T-helper 2 cell treated with Interferon-gamma antibody and Interleukin-4, amounts not matched to agents 100 ng/mL and 5 ng/mL, for 36 hours (primary cell): ENCODE measurements at places on chromosomes 12 and 14. TPM values are rescaled to one million over a fixed set of nuclear protein-coding genes. Genes with fewer than 3 reads are reported as not detected.

The NUBPL gene
- 7.3 and 8.3 TPM in 2 replicates for total RNA-seq

The RHEBL1 gene
- total RNA-seq, result 5.4 and 6.5 TPM in 2 replicates

The RPL10L gene
- not detected in 2 replicates for total RNA-seq

The IFNG-AS1 gene
- not detected in 2 replicates for total RNA-seq

The PIWIL1 gene
- 0.25 and 0.27 TPM in 2 replicates for total RNA-seq

The KRT85 gene
- total RNA-seq, result not detected in 2 replicates

The RAD51B gene
- 28.3 and 31.7 TPM in 2 replicates for total RNA-seq

The CLEC2D gene
- total RNA-seq, result 267 and 269 TPM in 2 replicates

The SERPINA10 gene
- not detected in 2 replicates for total RNA-seq

The IAPP gene
- total RNA-seq, result not detected in 2 replicates

The TTC6 gene
- total RNA-seq, result not detected in 2 replicates

The PIANP gene
- total RNA-seq, result not detected in 2 replicates

The ADCY4 gene
- 3.5 and 5.8 TPM in 2 replicates for total RNA-seq

The GRIN2B gene
- total RNA-seq, result not detected in 2 replicates

The C12orf54 gene
- total RNA-seq, result not detected in 2 replicates

The PTCSC3 gene
- total RNA-seq, result not detected in 2 replicates

The LRRC10 gene
- total RNA-seq, result not detected in 2 replicates

The CRACR2A gene
- 36.5 and 39.2 TPM in 2 replicates for total RNA-seq

The ATN1 gene
- total RNA-seq, result 35.9 and 37.0 TPM in 2 replicates

The ZFHX2 gene
- 0.98 and 1.3 TPM in 2 replicates for total RNA-seq

The DEPDC4 gene
- 2.0 and 2.1 TPM in 2 replicates for total RNA-seq

The TCL1B gene
- not detected in 2 replicates for total RNA-seq

The CLEC4A gene
- total RNA-seq, result 0.25 and 0.32 TPM in 2 replicates

The HHIPL1 gene
- total RNA-seq, result 0.02 TPM in 1 of 2 replicates, not detected in the other

The CLECL1 gene
- 6.5 and 7.2 TPM in 2 replicates for total RNA-seq

The KRT72 gene
- 0.27 and 0.30 TPM in 2 replicates for total RNA-seq

The ARG2 gene
- total RNA-seq, result 9.7 and 10.0 TPM in 2 replicates

The KRT80 gene
- total RNA-seq, result not detected in 2 replicates

The SFSWAP gene
- total RNA-seq, result 58.1 and 59.2 TPM in 2 replicates

The SLC17A8 gene
- total RNA-seq, result not detected in 2 replicates

The SERPINA6 gene
- total RNA-seq, result not detected in 2 replicates

The TMEM229B gene
- total RNA-seq, result 18.4 and 19.4 TPM in 2 replicates

The CLEC1B gene
- not detected in 2 replicates for total RNA-seq

The IFI27 gene
- total RNA-seq, result 8.5 and 13.6 TPM in 2 replicates

The LRRK2 gene
- total RNA-seq, result 0.14 TPM in 1 of 2 replicates, not detected in the other

The DLK1 gene
- not detected in 2 replicates for total RNA-seq

The PLCZ1 gene
- total RNA-seq, result not detected in 2 replicates

The FSCB gene
- total RNA-seq, result not detected in 2 replicates

The PLEKHH1 gene
- total RNA-seq, result 0.61 and 0.64 TPM in 2 replicates

The KLRK1 gene
- 0.23 and 0.43 TPM in 2 replicates for total RNA-seq

The AHNAK2 gene
- 0.05 TPM in 1 of 2 replicates, not detected in the other for total RNA-seq

The MMP17 gene
- 0.23 TPM in 1 of 2 replicates, not detected in the other for total RNA-seq
